ENCODE measurements at places on chromosomes 2 and 18.

GRCh38 chr2:144886862-144887261 lies 366.9 kb upstream of the ZEB2 start:
- DNase-seq: no peak

DNA sequence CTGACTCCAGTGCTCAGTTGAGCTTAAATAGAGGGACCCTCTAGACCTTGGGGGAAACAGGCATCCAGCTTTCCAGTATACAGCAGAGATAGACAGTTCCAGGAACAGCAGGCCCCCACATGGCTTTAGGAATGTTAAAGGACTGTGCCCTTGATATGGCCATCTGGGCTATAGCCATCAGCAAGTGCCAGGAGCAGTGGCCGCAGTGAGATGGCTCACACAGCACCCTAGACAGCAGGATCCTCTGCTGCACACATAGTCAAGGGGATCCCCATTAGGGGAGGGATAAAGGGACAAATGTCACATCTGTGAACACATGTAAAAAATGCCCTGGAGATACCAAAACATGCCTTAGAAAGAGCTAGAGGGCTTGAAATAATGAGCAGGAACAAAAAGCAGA lies 213.4 kb downstream of the PTH2R start:
- DNase-seq: no peak

- DNase-seq: no peak
These were observed 663.3 kb upstream of the ACVR2A start for GRCh38 chr2:147181351-147182029.

GRCh38 chr2:182081602-182082260 lies 96.1 kb downstream of the PPP1R1C start:
- DNase-seq: no peak

- DNase-seq: no peak
These were observed 81.4 kb downstream of the KCNS3 start for GRCh38 chr2:17959833-17960232.

DNA sequence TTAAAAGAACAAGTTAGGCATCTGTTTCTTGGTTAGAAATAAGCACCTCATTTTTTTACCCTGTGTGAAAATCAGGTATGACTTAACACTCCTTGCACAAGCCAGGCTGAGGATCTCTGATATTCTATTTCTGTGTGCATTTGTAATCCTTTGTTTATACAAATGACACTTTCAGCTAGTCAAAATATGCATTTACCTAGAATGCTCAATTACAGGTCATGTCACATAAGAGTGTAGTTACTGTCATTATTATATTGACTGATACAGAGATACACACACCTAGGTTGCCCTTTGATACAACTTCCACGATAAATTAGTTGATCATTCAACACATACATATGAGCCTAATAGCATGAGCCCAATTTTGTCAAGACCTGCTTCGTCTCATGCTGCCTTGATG lies 144.3 kb downstream of the CHST9 start:
- DNase-seq: no peak

GRCh38 chr2:1141079-1141478 lies 190.4 kb downstream of the SNTG2 start:
- DNase-seq: no peak

Measured in stimulated activated CD4-positive, alpha-beta T cell treated with anti-CD3 and anti-CD28 coated beads, Interleukin-2, amount 100 ng/mL, for 24 hours (primary cell).